IMR-90 (cell line): ENCODE measurements at places on chromosomes 4 and X. TPM values are rescaled to one million over a fixed set of nuclear protein-coding genes. Genes with fewer than 3 reads are reported as not detected.

- H3K4me3 ChIP-seq = no peak overlapping the region
- no peaks in the 10 kb centered on the region for H3K27me3 ChIP-seq
- no peaks in the 10 kb centered on the region for H3K36me3 ChIP-seq
These were observed 179.9 kb upstream of the PPP3CA start for GRCh38 chr4:101527188-101527587.

DNA sequence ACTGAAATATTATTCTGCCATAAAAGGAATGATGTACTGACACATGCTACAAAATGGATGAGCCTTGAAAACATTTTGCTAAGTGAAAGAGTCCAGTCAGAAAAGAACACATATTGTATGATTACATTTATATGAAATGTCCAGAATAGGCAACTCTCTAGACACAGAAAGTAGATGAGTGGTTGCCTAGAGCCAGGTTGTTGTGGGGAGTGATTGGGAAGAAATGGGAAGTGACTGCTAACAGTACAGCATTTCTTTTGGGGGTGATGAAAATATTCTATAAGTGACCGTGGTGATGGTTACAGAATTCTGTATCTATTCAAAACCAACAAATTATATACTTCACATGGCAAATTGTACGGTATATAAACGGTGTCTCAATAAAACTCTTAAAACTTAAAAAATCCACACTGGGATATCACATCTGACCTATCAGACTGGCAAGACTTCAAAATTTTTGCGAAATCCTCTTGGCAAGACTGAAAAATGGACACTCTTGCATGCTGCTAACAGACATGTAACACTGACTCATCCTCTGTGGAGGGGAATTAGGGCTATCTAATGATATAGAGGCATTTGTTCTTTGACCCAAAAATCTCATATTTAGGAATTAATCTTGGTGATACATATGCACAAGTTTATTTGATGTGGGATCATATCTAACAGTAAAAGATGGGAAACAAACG lies 71.8 kb downstream of the FAM13A start:
- no peak overlapping the region for H3K27ac ChIP-seq
- H3K27me3 ChIP-seq = no peaks in the 10 kb centered on the region
- DNase-seq = peak; percentile 89
- peaks cover 3% of the 10 kb centered on the region for H3K4me1 ChIP-seq
- H3K4me3 ChIP-seq = no peak overlapping the region

Gene FABP2
- not detected in 2 replicates for total RNA-seq

- H3K36me3 ChIP-seq = no peaks in the 10 kb centered on the region
- no peaks in the 10 kb centered on the region for H3K27me3 ChIP-seq
- no peak overlapping the region for H3K4me3 ChIP-seq
- DNase-seq = no peak
- no peaks in the 10 kb centered on the region for H3K4me1 ChIP-seq
These were observed 346.8 kb upstream of the TECRL start for GRCh38 chr4:64756016-64756415.

DNA sequence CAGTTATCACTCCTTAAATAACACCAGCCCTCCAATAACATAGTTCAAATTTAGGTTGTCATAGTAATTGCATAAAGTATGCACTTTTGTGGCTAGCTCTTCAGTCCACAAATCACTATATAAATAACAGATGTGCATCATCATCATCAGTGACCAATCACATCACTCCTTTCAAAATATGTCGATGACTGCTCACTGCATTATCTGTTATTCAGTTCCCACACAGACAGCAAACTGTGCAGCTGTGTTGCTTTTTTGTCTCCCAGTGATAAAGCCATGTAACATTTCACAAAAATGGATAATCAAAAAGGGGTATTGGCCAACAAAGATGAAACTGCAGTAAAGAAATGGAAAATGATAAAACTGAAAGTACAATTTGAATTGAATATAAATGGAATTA lies 205.4 kb downstream of the DCLK2 start:
- peak overlapping the region; percentile 30; the same call in 1 of the 2 replicates for H3K4me3 ChIP-seq
- no peaks in the 10 kb centered on the region for H3K27me3 ChIP-seq
- H3K36me3 ChIP-seq = peaks cover 1% of the 10 kb centered on the region; the same call in 1 of the 2 replicates
- DNase-seq = peak; percentile 99
- H3K27ac ChIP-seq = peak overlapping the region; percentile 80

Gene HAND2
- total RNA-seq = 0.36 and 0.56 TPM in 2 replicates

GRCh38 chrX:150365051-150365989 lies 2.2 kb downstream of the MAMLD1 start:
- H3K36me3 ChIP-seq = no peaks in the 10 kb centered on the region
- peak overlapping the region; percentile 83 for H3K4me3 ChIP-seq
- H3K27ac ChIP-seq = peak overlapping the region; percentile 92
- no peaks in the 10 kb centered on the region for H3K27me3 ChIP-seq
- DNase-seq = peak; percentile 50
- H3K4me1 ChIP-seq = peaks cover 2% of the 10 kb centered on the region

DNA sequence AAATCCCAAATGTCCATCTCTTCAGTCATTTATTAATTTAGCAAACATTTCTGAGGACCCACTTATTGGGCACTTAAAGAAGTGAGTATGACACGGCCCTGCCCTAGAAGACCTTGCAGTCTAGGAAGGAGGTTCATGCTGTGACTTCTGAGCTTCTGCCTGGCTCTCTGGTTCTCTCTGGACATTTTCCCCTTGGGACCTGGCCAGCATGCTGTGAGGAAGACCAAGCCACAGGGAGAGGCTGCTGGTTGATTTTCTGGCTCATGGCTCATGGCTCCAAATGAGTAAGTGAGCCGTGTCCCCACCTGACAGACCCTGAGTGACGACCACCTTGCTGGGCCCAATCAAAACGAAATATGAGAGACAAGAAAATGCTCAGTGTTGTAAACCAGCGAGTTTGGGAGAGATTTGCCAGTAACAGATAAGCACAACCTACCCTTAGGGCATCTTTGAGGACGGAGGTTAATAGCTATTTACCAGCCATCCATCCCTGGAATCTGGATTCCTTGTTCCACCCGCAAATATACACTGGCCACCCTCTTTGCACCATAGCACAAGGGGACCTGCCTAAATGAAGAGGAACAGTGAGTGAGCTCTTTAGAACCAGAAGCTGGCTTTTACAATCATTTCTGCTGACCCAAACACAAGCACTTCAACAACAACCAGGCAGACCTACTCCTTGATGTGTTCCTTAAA lies 876 bp downstream of the MPP1 start:
- H3K4me3 ChIP-seq = peak overlapping the region; percentile 89
- DNase-seq = no peak
- H3K27me3 ChIP-seq = no peaks in the 10 kb centered on the region
- no peaks in the 10 kb centered on the region for H3K36me3 ChIP-seq
- H3K27ac ChIP-seq = no peak overlapping the region
- H3K4me1 ChIP-seq = peaks cover 16% of the 10 kb centered on the region

Gene AR
- 2.8 and 4.7 TPM in 2 replicates for total RNA-seq

DNA sequence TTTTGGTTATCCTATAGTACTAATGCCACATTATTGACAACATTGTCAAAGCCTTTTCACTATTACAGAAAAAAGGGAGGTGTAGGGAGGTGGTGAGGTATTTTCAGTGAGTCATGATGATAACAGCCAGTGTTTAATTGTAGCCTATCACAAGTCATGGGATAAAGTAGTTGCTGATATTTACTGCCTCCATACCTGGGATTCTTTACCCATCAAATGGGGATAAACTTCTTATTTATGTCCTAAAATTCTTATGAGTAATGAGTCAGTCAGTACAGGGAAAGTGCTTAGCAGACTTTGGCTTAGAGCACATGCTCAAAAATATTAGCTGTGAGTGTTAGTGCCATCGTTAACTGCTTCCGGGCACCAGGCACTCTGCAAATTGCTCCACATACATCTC lies 25.7 kb downstream of the ADGRG2 start:
- no peak overlapping the region for H3K4me3 ChIP-seq
- no peaks in the 10 kb centered on the region for H3K36me3 ChIP-seq
- H3K27me3 ChIP-seq = no peaks in the 10 kb centered on the region
- no peak for DNase-seq
- H3K27ac ChIP-seq = no peak overlapping the region
- no peaks in the 10 kb centered on the region for H3K4me1 ChIP-seq

DNA sequence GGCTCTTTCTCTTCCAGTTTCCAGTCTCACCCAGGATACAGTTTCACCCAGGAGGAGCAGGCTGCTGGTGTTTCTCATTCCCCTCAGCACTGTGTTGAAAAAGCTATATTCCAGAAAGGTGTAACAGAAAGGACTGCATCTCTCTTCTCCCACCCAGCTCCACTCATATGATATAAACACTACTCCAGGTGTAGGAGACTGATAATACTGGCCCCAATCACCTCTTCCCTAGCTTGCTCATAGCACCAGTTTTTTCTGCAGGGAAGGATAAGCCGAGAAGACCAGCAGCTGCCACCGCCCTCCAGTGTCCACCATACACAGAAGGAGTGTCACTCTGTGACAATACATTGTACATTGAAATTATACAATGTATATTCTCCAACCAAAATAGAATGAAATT lies 105.5 kb upstream of the STK26 start:
- no peak overlapping the region for H3K4me3 ChIP-seq
- peaks cover 3% of the 10 kb centered on the region for H3K27me3 ChIP-seq
- no peaks in the 10 kb centered on the region for H3K4me1 ChIP-seq
- H3K36me3 ChIP-seq = no peaks in the 10 kb centered on the region
- no peak overlapping the region for H3K27ac ChIP-seq

- H3K27ac ChIP-seq = no peak overlapping the region
- no peaks in the 10 kb centered on the region for H3K4me1 ChIP-seq
- no peaks in the 10 kb centered on the region for H3K36me3 ChIP-seq
These were observed 62.6 kb downstream of the GLRA2 start for GRCh38 chrX:14591976-14592375.

DNA sequence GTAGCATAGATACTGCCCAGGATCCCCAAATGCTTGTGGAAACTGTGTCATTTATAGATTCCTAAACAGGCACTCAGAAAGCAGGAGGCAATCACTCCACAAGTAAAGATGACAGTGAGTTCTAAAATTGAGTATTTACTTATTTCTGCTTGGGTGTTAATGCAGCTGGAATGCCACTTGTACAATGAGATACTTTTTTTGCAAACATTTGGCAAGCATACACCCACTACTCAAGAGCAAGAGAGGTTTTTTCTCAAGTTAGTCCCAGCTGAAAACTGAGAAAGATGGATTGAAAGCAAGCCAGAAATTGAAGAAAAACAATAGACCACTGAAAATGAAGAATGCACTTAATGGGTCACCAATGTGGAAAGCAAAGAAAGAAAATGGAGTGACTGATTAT lies 22.5 kb downstream of the GABRA3 start:
- no peak overlapping the region for H3K27ac ChIP-seq
- H3K36me3 ChIP-seq = no peaks in the 10 kb centered on the region
- H3K4me3 ChIP-seq = no peak overlapping the region
